ENCODE measurements at places on chromosomes 7 and 10. TPM values are rescaled to one million over a fixed set of nuclear protein-coding genes. Genes with fewer than 3 reads are reported as not detected.

DNA sequence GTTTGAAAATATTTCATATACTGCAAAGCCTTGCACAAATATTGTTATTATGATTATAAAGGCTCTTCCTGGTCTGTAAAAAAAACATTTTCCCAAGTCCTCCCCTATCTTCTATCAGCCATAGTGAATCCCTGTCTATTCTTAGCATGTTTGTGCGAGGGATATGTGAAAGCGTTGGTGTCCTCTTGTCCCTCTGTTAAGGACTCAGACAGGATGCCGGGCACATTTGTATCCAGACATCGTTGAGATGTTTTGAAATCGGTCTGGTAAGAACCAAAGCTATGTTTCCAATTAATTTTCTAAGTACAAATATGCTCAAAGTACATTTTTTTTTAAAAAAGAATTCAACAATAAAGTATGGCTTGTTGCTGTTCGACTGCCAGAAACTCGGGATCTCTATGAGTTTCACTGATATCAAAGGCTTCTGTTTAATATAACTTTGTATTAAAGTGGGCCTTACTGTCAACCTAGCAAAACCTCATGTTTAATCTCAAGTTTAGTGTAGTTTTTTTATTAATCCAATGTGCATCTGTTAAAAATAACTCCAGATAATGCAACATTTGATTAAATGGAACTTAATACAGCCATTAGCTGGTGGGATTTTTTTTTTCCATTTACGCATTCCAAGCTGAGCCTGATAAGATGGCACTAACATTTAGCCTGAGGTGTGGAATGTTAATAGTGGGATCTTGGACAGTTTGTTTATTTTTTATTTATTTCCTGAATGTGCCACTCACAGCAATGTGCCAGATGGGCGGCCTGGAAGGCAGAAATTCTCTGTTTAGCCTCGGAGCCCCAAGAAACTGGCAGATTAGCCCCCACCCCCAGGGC, 754.3 kb downstream of the LRMDA start:
- H3K4me3 ChIP-seq: no peak overlapping the region
- no peak overlapping the region for H3K27ac ChIP-seq
- DNase-seq: no peak
- H3K36me3 ChIP-seq: no peaks in the 10 kb centered on the region

DNA sequence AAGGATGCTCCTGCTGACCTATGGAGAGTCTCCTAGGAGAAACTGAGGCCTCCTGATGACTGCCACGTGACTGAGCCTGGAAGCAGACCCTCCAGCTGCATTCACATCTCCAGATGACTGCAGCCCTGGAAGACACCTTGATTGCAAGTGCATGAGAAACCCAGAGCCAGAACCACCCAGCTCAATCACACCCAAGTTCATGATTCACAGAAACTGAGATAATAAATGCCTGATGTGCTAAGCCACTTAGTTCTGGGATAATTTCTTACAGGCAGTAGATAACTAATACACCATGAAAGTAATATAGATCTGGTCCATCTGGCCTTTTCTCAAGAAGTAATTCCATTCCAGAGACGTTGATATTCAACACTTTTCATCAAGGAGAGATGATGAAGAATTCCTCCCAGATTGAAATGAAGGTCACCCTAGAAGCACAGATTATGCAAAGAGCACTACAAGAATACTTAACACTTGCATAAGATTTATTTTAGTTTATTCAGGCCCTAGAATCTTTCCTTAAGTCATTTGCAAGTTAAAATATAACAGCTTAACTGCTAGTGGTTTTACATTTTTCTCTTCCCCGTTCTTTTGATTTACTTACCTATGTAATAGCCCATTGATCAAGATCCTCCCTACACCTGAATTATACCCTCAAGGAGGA, 208.2 kb upstream of the INHBA start:
- H3K4me3 ChIP-seq: no peak overlapping the region
- DNase-seq: no peak
- H3K36me3 ChIP-seq: peaks cover 5% of the 10 kb centered on the region
- H3K27ac ChIP-seq: no peak overlapping the region
- H3K27me3 ChIP-seq: no peaks in the 10 kb centered on the region

GRCh38 chr10:117217196-117217761, 20.0 kb downstream of the KCNK18 start:
- H3K4me3 ChIP-seq: peak overlapping the region; percentile 76
- 0 out of 2 replicates have a peak, but pooled peaks cover 2% of the 10 kb centered on the region for H3K36me3 ChIP-seq
- no peak overlapping the region for H3K27ac ChIP-seq
- DNase-seq: peak; percentile 39
- peaks cover 66% of the 10 kb centered on the region for H3K27me3 ChIP-seq

GRCh38 chr7:100826514-100827329, 601 bp downstream of the EPHB4 start:
- peaks cover 28% of the 10 kb centered on the region for H3K4me1 ChIP-seq
- H3K27ac ChIP-seq: peak overlapping the region; percentile 80
- H3K27me3 ChIP-seq: no peaks in the 10 kb centered on the region

The SEMA3C gene
- total RNA-seq: 2.1 TPM
